Activated T-cell treated with anti-CD3 and anti-CD28 coated beads for 4 hours (primary cell): ENCODE measurements at places on chromosomes 2 and 18.

DNA sequence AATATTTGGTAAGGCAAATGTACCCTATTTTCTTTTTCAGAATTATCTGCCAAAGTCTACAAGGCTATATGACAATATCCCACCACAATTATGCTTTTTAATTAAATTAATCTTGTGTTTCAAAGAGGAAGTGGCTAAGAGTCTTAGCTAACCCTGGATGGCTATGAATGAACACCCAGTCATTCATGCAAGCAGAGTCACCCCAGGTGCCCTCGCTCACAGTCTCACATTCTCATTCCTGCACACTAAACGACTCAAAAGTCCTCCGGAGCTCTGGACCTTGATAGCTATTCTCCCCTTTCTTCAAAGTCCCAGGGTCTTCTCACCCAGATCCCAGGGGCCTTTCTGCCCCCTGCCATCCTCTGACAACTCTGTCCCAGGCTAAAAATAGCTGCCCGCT is 42.1 kb upstream of the MRPL19 start:
- DNase-seq = no peak

GRCh38 chr18:52615943-52616342 is 275.9 kb downstream of the DCC start:
- DNase-seq = no peak

GRCh38 chr2:198375083-198375410 is 570.7 kb downstream of the PLCL1 start:
- DNase-seq = no peak

DNA sequence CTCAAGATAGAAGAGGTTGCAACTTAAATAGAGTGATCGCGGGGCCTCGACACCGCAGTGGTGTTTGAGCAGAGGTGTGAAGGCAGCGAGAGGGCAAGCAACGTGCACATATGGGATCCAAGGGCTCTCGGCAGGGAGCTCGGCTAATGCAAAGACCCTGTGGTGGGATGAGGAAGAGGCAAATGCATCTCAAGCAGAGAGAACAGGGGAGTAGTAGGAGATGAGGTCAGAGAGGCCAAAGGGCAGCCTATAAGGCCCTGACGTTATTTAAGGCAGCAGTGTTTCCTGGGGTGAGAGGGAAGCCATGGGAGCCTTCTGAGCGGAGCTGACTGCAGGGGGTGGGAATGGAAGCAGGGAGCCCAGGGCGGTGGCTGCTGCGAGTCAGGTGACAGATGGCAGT is 74.5 kb downstream of the MRPS9 start:
- DNase-seq = no peak

DNA sequence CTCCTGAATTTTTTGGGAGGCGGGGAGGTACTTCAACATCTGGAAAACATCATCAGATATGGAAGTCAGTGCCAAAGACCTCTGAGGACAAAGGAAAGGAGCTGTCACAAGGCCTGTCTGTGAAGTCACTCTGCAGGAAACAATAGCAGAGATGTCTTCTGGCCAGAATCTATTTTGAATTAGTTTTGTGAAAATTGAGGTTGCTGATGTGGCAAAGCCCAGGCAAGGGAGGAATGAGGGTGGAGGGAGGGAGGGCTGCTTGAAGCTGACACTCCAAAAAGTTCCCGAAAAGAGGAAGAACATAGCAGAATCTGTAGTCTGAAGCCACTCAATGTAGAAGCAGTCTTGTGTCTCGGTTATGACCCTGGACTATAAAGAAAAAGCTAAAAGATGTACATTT is 151.1 kb upstream of the LHCGR start:
- no peak for DNase-seq

- no peak for DNase-seq
Measured at GRCh38 chr2:147150241-147150635, 694.6 kb upstream of the ACVR2A start.

DNA sequence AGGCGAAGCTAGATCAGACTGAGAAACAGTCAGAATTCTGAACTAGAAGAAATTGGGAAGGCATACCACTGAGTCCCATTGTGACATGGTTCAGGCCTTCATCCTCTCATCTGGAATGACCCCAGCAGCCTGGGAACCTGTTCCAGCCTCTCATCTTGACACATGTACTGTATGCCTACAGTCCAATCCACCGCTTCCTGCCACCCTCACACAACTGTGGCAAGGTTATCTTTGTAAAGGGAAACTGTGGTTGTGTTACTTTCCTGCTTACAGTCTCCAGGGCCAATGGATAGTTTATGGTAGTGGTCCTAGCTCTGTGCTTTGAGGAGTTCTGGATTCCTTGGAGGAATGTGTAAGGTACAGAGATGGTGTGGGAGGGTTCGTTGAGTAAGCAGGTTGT is 296.9 kb upstream of the TRIB2 start:
- no peak for DNase-seq

- DNase-seq = no peak
Measured at GRCh38 chr18:45100321-45101105, 419.8 kb downstream of the SETBP1 start.

DNA sequence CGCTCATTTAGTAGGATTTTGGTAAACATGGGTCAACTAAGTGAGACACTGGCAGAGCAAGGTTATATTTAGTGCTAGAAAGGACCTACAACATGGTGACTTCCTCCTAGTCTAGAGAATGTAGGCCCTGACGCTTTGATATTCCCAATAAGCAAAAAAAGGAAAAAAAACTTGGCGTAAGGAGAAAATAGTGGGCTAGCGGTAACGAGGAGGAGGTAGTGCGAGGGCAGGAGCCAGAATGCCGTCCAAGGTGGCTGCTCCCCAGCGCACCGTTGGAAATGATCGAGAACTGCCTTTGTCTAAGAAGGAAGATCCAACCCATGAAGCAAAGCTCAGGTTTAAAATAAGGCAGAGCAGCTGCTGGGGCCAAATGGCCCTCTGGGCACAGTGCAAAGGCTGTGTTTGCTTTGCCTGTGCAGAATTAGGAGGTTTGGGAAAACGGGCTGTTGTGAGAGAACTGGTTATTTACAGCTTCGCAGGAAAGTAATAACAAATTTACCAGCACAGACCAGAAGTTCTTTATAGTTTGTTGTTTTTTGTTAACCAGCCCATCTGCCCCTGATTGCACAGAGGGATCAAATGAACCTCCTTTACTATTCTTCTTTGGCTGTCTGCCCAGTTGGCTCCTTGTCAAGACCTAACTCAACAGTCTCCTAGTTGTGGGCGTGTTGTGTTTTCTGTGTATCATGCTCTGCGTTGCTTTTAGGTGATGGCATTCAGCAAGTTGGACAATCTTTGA is 86.6 kb downstream of the ITGB1BP1 start:
- no peak for DNase-seq

- no peak for DNase-seq
Measured at GRCh38 chr2:147135376-147135775, 709.5 kb upstream of the ACVR2A start.

GRCh38 chr18:56873441-56874140 is 222.4 kb downstream of the WDR7 start:
- no peak for DNase-seq

- no peak for DNase-seq
Measured at GRCh38 chr2:186593523-186593922, 3.7 kb downstream of the ITGAV start.

GRCh38 chr2:238920053-238920452 is 72.2 kb downstream of the TWIST2 start:
- DNase-seq = no peak

GRCh38 chr2:189698020-189698887 is 23.8 kb downstream of the ANKAR start:
- peak; percentile 32 for DNase-seq

GRCh38 chr2:184945326-184945725 is 347.0 kb downstream of the ZNF804A start:
- no peak for DNase-seq

- DNase-seq = no peak
Measured at GRCh38 chr2:19362094-19362754, 3.8 kb upstream of the OSR1 start.

- no peak for DNase-seq
Measured at GRCh38 chr18:46260016-46260878, 156.1 kb downstream of the HAUS1 start.

GRCh38 chr2:140863713-140864112 is 1267.1 kb downstream of the LRP1B start:
- DNase-seq = no peak

- DNase-seq = no peak
Measured at GRCh38 chr2:161946489-161947107, 127.4 kb downstream of the DPP4 start.

GRCh38 chr18:54033052-54033451 is 191.4 kb downstream of the MBD2 start:
- no peak for DNase-seq

- DNase-seq = no peak
Measured at GRCh38 chr18:49560624-49561288, 1.1 kb upstream of the LIPG start.

DNA sequence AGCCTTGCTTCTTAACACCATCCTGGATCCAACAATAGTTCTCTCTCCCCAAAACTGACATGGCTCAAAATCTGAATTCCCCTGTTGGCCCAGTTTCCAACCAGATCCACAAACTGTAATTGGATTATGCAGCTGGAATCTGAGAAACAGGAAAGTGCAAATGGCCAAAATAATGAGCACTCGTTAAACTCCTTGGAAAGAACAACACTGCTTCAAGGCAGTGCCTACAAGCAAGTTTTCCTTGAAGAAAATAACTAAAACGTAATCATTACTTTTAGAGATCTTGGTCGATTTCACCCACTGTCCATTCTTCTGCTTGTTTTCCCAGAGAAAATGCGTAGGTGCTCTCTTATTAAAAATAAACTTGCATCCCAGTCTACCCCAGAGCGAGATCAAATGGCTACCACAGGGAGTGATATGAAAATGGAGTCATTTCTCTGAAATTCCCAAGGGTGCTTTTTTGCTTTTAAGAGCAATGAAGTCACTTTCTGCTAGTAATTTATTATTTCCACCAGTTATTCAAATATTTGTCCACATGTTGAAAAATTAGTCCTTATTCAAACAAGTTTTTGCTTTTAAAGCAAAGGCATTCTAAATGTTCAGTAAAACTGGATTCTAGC is 264.2 kb downstream of the C1D start:
- no peak for DNase-seq

- DNase-seq = no peak
Measured at GRCh38 chr18:36468161-36468560, 170.6 kb downstream of the FHOD3 start.

GRCh38 chr2:123047186-123047585 is 977.9 kb upstream of the CNTNAP5 start:
- no peak for DNase-seq

- DNase-seq = no peak
Measured at GRCh38 chr2:179787601-179788000, 73.8 kb downstream of the ZNF385B start.

GRCh38 chr18:48132797-48133655 is 202.6 kb upstream of the SMAD2 start:
- DNase-seq = no peak

DNA sequence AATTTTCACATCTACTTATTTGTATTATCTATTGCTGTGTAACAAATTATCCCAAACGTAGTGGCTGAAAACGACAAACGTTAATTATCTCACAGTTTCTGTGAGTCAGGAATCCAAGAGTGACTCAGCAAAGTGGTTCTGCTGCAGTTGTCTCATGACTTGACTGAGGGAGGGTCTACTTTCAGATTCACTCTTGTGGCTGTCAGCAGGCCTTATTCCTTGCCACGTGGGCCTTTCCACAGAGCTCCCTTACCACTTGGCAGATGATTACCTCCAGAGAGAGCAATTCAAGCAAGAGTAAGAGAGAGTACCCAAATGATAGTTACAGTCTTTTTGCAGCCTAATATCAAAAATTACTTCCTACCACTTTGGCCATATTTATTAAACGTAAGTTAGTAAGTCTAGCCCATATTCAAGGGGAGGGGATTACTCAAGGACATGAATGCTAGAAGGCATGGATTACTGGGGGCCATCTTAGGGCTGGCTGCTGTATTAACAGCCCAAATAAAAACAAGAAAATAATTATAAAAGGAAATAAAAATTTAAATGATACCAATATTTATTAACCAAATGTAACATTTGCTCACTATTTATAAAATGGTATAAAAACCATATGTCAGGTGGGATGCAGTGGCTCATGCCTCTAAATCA is 48.7 kb upstream of the NBEAL1 start:
- no peak for DNase-seq

DNA sequence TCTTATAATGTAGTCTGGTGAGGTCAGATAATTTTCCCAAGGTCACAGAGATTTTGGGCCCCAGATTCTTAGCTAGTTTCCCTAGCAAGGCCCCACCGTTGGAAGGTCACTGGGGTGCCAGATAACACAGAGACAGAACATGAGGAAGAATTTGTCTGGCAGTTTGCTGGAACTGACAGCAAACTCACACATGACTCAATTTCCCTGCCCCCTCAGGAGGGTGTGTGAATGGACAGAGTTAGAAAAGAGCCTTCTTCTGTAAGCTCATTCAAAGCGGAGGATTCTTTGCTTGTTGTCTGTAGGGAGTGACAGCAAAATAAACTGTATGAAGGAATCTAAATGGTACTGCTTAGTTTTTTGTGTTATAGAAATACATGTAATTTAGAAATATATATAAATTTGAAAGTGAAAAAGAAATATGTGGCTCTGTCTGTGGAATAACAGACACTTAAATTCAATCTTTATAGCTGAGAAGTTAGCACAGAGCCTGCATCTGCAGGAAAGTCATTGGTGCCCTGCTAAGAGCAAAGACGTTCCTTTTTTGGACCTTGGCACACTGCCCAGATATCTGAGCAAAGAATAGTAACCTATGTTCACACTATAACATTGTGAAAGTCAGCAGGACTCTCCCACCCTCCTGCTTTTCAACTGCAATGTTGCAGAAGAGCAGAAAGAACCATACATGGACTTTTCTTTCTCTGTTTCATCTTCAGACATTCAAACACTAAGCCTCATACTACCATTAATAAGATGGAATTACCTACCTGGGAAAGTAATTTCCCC is 2.1 kb downstream of the MDH1 start:
- DNase-seq = no peak

GRCh38 chr2:195536906-195537305 is 120.1 kb upstream of the SLC39A10 start:
- no peak for DNase-seq

DNA sequence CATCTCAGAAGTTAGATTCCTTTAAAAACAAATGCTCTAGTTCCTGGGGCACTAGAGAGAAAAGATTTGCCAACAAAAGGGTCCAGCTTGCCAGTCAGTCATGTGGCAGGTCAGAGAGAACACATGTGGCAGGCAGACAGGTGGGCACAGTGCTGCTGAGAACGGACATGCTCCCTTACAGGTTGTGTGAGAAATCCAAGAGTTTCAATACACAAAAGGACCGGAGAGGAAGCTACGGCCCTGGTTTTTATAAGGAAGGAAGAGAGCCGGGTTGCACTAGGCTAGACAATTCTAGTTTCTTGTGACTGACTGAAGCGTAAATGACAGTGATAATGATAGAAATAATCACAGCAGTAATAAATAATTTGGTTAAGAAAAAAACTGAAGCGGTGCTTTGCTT is 18.3 kb downstream of the CDC42EP3 start:
- DNase-seq = no peak

- no peak for DNase-seq
Measured at GRCh38 chr2:208511016-208511415, 104.4 kb downstream of the PTH2R start.

- no peak for DNase-seq
Measured at GRCh38 chr2:202014759-202015211, 18.9 kb upstream of the FZD7 start.
